Stimulated activated CD4-positive, alpha-beta T cell treated with anti-CD3 and anti-CD28 coated beads, Interleukin-4, amount 100 ng/mL, for 48 hours (primary cell): ENCODE measurements at places on chromosomes 4 and X.

GRCh38 chr4:102759831-102760644 is 730 bp downstream of the MANBA start:
- peak; percentile 14 for DNase-seq

- no peak for DNase-seq
Measured at GRCh38 chrX:23888887-23889501, 18.7 kb downstream of the APOO start.

DNA sequence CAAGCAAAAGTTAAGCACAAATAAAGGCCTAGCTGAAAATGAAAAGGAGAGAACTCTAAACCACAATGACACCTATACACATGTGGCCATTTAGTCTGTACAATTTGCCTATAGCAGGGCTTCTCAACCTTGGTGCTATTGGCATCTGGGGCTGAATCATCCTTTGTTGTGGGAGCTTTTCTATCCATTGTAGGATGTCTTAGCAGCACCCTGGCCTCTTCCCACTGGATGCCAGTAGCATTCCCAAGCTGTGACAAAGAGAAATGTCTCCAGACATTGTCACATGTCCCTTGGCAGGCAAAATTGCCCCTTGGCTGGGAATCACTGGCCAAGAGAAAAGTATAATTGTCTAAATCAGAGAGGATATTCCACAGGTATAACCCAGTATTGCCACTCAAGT is 13.5 kb upstream of the PRPS2 start:
- DNase-seq: no peak

- DNase-seq: no peak
Measured at GRCh38 chr4:1948232-1948631, 60.5 kb downstream of the NELFA start.

DNA sequence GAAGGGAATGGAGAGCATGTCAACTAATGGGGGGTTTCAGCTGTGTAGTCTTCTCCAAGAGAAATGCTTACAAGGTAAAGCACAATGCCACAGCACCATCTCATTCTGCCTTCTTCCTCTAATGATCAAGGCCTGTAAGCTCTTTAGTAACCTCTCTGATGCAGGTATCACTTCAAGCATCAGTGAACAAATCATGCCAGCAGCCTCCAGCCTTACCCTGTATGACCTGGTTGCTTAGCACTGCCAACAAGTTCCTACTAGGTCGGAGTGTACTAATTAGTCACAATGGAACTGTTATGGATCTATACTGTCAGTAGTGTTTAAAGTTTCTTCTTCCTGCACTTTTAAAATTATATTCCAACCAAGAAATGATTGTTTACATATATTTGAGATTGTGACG is 197.7 kb downstream of the GRID2 start:
- DNase-seq: no peak

- no peak for DNase-seq
Measured at GRCh38 chr4:28277931-28278330, 1417.3 kb downstream of the STIM2 start.

- no peak for DNase-seq
Measured at GRCh38 chr4:55096619-55097018, 28.8 kb downstream of the KDR start.

DNA sequence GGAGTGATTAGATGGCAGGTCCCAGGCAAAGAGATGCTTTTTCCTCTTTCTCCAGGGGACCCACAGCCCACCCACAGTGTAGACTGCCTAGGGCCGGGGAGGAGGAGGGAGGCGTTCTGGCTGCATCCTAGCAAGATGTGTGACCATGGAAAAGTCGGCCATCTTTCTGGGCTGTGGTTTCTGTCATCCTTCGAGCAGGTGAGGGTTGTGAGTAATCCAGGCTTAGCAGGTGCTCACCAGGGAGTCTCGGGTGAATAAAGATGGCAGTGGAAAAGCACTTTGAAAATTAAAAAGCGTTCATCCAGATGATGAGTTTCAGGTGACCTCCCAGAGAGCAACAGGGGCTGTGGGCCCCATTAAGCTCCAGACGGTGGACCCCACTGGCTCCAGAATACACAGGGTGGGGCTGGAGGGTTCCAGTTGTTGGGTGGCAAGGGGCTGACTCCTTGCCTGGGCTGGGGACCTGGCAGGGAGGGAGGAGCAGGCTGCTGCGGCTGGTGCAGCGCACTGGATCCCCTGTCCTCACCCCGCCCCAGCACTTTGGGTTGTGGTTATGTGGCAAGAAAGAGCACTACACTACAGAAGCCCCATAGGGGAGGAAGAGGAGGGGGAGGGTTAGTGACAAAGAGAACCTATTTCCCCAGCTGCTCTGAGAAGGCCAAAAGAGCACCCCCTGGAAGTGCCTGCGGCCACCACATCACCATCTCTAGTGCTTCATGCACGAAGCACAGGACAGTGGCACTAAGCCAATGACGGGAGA is 23.7 kb downstream of the ELF4 start:
- peak; percentile 49 for DNase-seq

DNA sequence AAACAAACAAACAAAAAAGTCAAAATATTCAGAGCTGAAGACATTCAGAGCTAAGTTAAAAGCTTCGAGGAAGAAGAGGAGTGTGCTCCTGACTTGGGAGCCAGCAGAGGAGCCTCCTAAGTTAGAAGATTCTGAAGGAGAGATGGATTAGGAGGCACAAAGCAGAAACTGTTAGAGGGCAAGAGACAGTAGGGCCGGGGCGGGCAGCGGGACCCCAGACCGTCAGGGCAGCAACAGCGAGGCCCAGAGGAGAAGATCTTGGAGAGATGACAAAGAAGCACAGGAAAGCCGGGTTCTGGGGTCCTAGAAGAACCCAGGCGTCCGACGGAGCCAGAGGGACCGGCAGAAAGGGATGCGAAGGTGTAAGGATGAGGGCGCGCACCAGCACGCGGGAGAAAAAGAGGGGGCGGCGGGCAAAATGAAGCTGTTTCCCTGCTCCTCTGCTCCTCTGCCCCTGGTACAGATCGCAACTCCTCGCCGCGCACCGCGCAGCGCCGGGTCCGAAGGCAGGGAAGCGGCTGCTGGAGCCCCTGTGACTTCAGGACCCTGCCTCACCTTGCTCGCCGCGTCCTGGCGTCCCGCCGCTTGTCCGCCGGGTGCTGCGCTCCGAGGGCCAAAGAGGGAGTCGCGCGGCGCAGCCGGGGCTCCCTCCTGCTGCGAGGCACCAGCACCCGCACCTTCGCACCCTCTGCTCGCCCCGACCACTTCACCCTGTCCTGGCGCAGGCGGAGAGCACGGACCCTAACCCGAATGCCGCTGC is 477 bp downstream of the KLHL13 start:
- no peak for DNase-seq

DNA sequence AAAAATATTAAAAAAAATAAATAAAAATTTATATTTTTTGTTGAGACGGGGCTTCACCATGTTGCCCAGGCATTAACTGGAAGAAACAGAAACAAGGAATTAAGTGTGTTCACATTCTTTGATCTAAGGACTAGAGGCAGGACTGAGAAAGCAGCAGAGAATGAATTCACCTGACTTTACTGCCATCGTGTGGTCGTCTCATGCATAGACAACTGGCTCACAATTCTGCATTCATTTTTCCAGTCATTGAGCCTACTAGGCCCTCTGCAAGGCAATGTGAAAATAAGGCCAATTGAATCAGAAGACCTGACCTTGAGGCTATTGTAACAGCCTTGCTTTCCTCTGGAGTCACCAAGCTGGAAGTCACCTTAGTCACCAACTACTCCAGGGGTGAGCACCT is 37.4 kb downstream of the LHFPL1 start:
- DNase-seq: no peak

DNA sequence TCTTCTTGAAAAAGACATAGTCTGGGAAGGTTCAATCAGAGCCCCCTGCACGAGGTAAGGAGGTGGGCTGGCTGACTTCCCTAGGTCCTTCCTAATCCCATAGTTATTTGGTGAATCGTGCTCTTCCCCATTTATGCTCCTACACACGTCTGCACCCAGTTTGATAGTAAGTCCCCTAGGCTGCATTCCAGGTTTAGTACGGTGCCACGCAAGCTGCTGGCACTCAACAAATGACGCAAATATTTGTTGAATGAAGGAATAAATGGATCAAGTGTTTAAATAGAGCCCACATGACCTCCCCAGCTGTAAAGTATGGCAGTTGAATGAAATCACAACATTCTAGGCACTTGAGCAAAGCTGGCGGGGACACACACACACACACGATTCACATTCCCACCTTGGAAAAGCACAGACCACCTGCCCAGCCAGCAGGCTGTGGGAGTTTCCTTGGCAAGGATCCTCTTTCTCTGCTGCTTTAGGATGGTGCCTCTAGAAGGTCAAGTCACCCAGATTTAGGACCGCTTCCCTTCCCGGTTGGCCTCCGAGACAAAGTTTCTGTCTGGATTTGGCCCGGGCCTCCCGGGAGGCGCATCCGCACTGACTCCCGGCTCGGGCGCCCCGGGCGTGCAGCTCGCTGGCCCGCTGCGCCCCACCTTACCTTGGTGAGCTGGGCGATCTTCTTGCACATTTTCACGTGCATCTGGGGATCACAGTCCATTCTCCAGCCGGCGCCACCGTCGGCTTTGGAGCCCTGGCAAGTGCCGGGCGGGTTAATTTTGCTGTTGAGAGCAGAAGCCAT is 721 bp downstream of the FAM184B start:
- DNase-seq: no peak

GRCh38 chr4:159307929-159308328 is 205.1 kb downstream of the RAPGEF2 start:
- no peak for DNase-seq

DNA sequence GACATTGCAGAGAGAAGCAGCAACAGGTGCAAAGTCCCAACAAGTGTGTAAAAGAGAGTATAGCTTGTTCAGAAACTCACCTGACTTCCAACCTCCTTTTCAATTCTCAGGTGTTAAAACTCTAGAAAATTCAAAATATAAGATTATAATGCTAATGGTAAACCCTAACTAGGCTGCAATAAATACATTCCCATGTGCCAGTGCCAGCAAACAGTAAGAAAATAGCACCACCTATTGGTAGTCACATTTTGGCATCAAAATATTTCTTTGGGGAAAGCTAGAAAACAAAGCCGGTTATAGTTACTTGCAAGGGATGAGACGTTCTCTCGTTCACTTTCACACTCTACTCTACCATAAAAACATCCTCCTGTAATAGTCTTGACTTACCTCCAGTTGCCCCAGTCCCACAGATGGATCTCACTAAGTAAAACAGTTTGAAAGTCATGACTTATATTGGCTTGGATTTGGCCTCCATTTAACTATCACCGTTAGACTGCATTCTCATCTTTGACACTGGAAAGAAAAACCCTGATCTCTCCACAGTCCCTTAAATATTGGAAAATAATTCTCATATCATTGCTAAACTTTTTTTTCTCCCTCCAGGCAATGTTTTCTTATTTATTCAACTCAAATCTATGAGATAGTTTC is 9.6 kb downstream of the BMP3 start:
- DNase-seq: no peak

DNA sequence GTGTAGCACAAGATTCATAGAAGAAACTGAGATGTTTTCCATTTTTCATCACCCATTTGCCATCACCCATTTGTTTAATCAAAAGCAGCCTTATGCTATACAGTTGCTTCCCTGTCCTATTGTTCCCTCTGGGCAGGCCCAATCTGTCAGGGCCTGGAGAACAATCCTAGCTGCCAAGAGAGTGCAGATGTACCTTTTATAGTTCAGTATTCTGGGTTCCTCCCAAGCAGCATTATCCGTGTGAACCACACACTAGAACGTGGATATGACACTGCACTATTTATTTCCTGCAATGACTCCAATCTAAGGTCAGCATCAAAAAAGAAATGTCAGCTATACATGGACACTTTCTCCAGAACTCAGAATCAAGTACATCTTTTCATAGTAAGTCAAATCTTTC is 269.0 kb downstream of the ADGRA3 start:
- DNase-seq: no peak

DNA sequence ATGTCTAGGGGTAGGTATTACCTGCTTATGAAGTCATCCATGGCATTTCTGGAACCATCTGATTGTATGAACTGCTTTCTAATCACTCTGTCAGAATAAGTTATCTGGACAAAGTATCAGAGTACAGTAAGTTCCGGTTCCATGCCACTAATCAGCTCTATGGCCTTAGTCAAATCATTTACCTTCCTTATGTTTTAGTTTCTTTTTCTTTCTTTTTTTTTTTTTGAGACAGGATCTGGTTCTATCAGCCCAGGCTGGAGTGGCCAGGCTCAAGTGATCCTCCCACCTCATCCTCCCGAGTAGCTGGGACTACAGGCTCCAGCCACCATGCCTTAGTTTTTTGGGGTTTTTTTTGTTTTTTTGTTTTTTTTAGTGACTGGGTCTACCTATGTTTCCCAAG is 11.5 kb downstream of the XIAP start:
- DNase-seq: no peak

- peak; percentile 14 for DNase-seq
Measured at GRCh38 chr4:145732001-145732815, 52.3 kb downstream of the C4orf51 start.

DNA sequence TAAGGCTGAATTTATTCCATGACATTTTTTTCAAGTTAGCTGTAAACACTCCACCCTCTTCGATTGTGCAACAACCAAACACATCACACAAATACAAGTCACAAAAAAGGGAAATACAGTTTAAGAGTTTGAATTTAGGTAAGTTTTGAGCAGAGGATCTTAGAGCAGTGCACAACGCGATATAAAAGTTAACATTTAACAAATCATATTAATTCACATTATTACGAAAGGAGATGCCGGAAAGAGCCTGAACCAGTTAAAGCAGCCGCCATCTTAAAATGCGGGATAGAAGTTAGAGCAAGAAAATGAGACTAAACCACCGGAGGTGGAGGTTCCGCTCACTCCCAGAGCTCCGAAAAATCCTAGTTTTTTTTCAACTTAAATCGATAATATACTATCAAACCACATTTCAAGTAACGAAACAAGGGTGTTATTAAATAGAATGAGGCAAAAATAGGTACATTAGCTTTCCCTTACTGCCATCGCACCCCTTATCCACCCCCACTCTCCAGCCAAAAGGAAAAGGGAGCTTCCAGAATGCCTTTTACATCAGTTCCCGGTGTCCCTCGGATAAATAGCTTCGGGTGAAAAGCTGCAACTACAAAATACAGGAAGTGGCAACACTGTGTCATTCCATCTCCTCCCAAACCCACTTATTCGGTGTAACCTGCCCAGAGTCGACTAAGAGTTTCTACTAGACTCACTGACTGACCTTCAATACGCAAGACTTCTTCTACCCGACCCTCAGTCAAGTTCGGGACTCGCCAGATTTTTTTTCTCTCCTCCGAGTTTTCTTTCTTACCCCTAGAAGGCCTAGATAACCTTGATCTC is 1.9 kb downstream of the UBE2D3 start:
- peak; percentile 26 for DNase-seq

DNA sequence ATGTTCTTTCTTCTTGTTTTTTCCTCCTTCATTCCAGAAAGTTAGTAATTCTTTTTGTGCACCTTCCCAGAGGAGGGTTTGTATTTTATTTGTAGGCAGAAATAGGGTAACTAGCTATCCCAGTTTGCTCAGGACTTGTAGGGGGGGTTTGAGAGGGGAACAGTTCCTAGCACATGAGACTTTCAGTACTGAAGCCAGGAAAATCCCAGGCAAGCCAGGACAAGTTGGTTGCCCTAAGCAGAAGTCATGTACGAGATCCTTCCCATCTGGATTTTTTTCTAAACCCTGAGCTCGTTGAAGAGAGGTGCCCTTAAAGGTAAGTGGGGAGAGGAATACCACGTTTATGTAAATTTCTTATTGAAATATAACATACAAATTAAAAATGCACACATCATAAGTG is 15.6 kb upstream of the TAB3 start:
- DNase-seq: no peak

GRCh38 chr4:140691369-140691768 is 64.8 kb downstream of the TBC1D9 start:
- DNase-seq: no peak
